SJCRH30 (cell line): ENCODE measurements at places on chromosomes 1 and 21. TPM values are rescaled to one million over a fixed set of nuclear protein-coding genes. Genes with fewer than 3 reads are reported as not detected.

GRCh38 chr1:3948344-3948743, 48.3 kb upstream of the C1orf174 start:
- no peaks in the 10 kb centered on the region for H3K36me3 ChIP-seq
- H3K4me1 ChIP-seq = peaks cover 40% of the 10 kb centered on the region
- DNase-seq = peak; percentile 88
- H3K27ac ChIP-seq = no peak overlapping the region
- no peak overlapping the region for H3K4me3 ChIP-seq

- no peaks in the 10 kb centered on the region for H3K4me1 ChIP-seq
- no peaks in the 10 kb centered on the region for H3K36me3 ChIP-seq
- no peak overlapping the region for H3K27ac ChIP-seq
- DNase-seq = no peak
- H3K27me3 ChIP-seq = peaks cover 15% of the 10 kb centered on the region; the same call in 1 of the 2 replicates
These were observed 969 bp upstream of the RIPK4 start for GRCh38 chr21:41767606-41768436.

- H3K36me3 ChIP-seq = no peaks in the 10 kb centered on the region
- H3K27ac ChIP-seq = no peak overlapping the region
- no peak overlapping the region for H3K4me3 ChIP-seq
- H3K4me1 ChIP-seq = peaks cover 3% of the 10 kb centered on the region; the same call in 1 of the 2 replicates
- DNase-seq = no peak
These were observed 13.0 kb upstream of the GORAB start for GRCh38 chr1:170518965-170519364.

The RHD gene
- total RNA-seq = not detected in 2 replicates

The RNF186 gene
- 0.73 and 0.86 TPM in 2 replicates for total RNA-seq

The FGR gene
- not detected in 2 replicates for total RNA-seq

GRCh38 chr1:211831558-211832323, 1.2 kb upstream of the LPGAT1 start:
- no peaks in the 10 kb centered on the region for H3K27me3 ChIP-seq
- no peak overlapping the region for H3K27ac ChIP-seq
- H3K36me3 ChIP-seq = no peaks in the 10 kb centered on the region
- H3K4me1 ChIP-seq = peaks cover 9% of the 10 kb centered on the region

The NTNG1 gene
- 0.15 TPM in 1 of 2 replicates, not detected in the other for total RNA-seq
